Hematopoietic multipotent progenitor cell (in vitro differentiated cells): ENCODE measurements at places on chromosomes 2 and 18.

GRCh38 chr2:42074661-42075060, 26.8 kb downstream of the PKDCC start:
- DNase-seq: no peak

- DNase-seq: no peak
These were observed 111.7 kb downstream of the DDX1 start for GRCh38 chr2:15703365-15703869.

- DNase-seq: no peak
These were observed 5.9 kb downstream of the KCNG2 start for GRCh38 chr18:79803611-79804051.

- DNase-seq: no peak
These were observed 139.5 kb downstream of the LRRC30 start for GRCh38 chr18:7370375-7370774.

GRCh38 chr2:43675646-43676321, 445 bp downstream of the C1GALT1C1L start:
- no peak for DNase-seq

DNA sequence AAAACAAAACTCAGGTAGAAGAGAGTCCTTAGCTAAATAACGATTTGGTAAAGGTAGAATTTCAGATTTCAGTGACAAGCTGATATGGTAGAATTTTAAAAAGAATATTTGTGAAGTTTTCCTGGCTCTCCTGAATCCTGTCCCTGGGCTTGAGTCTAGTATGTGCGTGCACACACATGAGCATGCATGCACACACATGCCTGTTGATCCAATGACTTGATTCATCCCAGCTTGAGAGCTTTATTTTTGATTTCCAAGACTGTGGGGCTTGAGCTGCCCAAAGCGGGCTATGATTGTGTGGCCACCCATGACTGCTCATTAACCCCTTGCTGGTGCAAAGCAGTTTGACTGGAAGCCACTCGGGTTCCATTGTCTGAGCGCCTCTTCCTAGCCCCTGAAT, 9.0 kb downstream of the LIPG start:
- DNase-seq: no peak

GRCh38 chr2:189545418-189545817, 35.2 kb downstream of the SLC40A1 start:
- no peak for DNase-seq

DNA sequence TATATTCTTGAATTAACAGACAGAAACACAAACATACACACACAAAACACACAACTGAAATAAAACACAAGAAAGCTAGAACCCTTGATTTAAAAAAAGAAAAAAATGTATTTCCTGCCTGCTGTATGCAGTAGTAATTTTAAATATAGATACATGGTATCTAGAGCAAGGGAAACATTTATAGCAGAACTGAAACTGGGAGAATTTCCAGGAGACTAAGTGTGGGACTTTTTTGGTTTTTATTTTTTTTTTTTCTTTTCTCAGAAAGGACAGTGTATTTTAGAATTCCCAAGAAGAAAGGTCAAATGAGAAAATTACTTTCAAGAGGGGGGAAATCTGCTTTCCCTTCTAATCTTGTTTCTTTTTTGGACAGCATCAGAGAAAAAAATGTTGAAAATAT, 558.9 kb upstream of the PKDCC start:
- no peak for DNase-seq

GRCh38 chr18:42275949-42276730, 321.1 kb downstream of the PIK3C3 start:
- DNase-seq: no peak

- DNase-seq: no peak
These were observed 673.4 kb downstream of the SLC4A3 start for GRCh38 chr2:220300806-220301205.

DNA sequence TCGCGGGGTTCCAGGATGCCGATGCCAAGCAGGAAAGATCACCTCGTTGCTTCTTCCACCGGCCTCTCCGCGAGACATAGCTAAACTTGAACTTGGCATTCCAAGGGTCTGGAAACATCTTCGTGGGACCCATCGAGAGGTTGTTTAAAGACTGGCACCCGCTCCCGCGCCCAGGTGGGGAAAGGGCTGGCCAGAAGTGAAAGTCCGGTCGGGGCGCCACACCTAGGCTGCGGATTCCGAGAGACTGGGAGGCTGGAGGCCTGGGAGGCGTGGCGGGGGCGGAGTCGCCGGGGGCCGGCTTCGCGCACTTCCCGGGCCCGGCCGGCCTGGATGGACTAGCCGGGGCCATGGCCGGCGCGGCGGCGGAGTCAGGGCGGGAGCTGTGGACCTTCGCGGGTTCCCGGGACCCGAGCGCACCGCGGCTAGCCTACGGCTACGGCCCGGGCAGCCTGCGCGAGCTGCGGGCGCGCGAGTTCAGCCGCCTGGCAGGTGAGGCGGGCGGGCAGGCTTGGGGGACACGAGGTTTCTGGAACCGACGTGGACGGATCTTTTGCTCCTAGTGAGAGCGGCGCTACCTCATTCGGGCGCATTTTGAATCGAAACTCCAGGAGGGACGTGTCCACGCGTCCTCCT, at the start of gene MOCOS:
Gene MOCOS (plus strand): TSS at position 305 of the 633 bp plus-strand sequence. CDS start 43 bp downstream, at position 348.
- peak; percentile 27 for DNase-seq

DNA sequence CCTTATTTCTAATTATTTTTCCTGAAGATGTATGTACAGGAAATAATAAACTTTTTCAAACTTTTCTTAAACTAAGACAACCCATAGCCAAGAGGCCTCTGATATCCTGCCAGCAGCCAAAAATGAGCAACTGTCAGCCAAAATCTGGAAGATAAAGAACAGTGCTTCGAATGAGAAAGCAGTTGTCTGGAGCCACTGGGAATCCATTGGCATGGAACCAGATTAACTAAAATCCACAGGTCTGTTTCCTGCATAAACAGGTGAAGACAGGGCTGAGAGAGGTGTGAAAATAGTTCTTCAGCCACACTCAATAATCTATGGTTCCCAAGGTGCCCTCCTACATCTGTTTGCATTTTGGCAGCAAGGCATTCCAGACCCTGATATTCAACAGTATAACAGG, 1076.7 kb upstream of the PIK3C3 start:
- no peak for DNase-seq

DNA sequence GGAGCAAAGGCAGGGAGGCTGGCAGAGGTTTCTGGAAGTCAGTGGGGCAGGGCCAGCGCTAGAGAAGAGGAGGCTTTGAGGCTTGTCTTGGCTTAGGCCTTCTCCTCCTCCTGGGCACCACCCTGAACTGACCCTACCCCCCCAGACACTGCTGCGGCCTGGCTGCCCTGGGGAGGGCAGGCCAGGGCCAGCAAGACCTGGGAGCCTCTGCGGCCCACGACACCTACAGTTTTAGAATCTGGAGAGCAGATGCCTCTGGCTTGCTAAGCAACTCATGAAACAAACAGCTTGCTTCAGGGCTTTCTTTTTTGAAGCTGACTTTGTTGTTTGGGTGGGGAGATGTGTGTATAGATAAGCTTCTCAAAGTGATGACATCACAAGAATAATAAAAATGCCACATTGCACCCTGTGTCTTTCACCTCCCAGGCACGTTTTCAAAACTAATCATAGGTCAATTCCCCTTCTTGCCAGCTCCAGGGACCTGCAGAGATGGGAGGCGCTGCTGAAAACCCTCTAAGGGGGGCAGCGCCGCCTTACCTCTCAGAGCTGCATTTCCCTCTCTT, 46.2 kb upstream of the SMAD7 start:
- peak; percentile 47 for DNase-seq

DNA sequence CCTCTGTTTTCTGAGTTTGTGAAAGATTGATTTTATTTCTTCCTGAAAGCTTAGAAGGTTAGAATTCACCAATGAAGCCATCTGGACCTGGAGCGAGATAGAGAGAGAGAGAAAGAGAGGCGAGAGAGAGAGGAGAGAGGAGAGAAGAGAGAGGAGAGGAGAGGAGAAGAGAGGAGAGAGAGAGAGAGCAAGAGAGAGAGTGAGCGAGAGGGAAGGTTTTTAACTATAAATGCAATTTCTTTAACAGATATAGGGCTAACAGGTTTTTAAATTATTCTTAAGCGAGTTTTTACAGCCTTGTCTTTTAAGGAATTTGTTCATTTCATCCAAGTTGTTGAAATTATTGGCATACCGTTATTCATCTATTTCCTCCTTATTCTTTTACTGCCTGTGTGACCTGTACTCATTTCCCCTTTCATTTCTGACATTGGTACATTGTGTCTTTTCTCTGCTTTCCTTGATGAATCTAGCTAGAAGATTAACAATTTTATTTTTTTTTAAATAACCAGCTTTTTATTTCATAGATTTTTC, 56.1 kb downstream of the BABAM2 start:
- DNase-seq: no peak
